T-helper 2 cell (primary cell): ENCODE measurements at places on chromosomes 1 and 21.

DNA sequence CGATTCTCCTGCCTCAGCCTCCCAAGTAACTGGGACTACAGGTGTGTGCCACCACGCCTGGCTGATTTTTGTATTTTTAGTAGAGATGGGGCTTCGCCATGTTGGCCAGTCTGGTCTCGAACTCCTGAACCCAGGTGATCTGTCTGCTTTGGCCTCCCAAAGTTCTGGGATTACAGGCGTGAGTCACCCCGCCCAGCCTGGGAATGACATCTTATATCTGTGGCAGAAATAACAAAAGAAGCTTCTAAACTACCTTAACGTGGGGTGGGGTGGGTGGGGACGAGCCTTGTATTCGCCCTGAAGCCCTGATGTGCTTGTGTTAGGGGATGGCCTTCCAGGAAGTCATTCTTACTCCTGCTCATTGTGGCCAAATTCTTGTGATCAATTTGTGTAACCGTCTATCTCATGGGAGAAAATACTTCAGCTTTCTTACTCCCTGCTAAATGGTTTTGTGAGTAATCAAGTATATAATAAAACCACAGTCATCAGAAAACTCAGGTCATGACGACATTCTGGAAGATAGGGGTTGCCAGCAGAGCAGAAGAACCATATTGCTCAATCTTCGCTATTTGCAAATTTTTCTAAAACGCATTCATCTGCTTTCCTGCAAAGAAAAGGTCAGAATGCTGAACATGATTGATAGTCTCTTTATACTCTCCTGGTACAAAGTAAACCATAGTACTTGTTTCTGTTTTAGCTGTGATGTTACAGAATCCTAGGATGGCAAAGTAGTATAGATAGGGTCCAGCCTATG lies 63.2 kb downstream of the DIRAS3 start:
- no peak for DNase-seq

- no peak for DNase-seq
These were observed 95.9 kb downstream of the RASAL2 start for GRCh38 chr1:178189814-178190213.

GRCh38 chr21:14585122-14585521 lies 39.0 kb upstream of the SAMSN1 start:
- DNase-seq: no peak

- no peak for DNase-seq
These were observed 5.4 kb downstream of the TNN start for GRCh38 chr1:175073061-175073460.
